ENCODE measurements at places on chromosomes 4 and X. TPM values are rescaled to one million over a fixed set of nuclear protein-coding genes. Genes with fewer than 3 reads are reported as not detected.

- H3K4me1 ChIP-seq, result peaks cover 2% of the 10 kb centered on the region
- H3K4me3 ChIP-seq, result no peak overlapping the region
- no peak overlapping the region for H3K27ac ChIP-seq
- DNase-seq, result no peak
- H3K36me3 ChIP-seq, result no peaks in the 10 kb centered on the region
- peaks cover 4% of the 10 kb centered on the region for H3K27me3 ChIP-seq
Measured at GRCh38 chr4:102779204-102779603, 18.4 kb upstream of the MANBA start.

GRCh38 chr4:128355305-128355704 is 67.7 kb upstream of the PGRMC2 start:
- H3K4me1 ChIP-seq, result no peaks in the 10 kb centered on the region
- peaks cover 7% of the 10 kb centered on the region for H3K36me3 ChIP-seq
- H3K27me3 ChIP-seq, result no peaks in the 10 kb centered on the region
- DNase-seq, result no peak
- H3K27ac ChIP-seq, result no peak overlapping the region

RASGEF1B gene
- polyA plus RNA-seq, result 6.4 TPM

XKRX gene
- 0.48 TPM for polyA plus RNA-seq

ADGRG2 gene
- polyA plus RNA-seq, result not detected
